ENCODE measurements at places on chromosomes 12 and 14. TPM values are rescaled to one million over a fixed set of nuclear protein-coding genes. Genes with fewer than 3 reads are reported as not detected.

The LRRC10 gene
- total RNA-seq = not detected

The CD163 gene
- not detected for total RNA-seq

The RTN1 gene
- not detected for total RNA-seq

The CCDC38 gene
- total RNA-seq = 0.20 TPM

The SYNDIG1L gene
- not detected for total RNA-seq

The ARHGEF25 gene
- total RNA-seq = 43.3 TPM

The PNN gene
- total RNA-seq = 5.3 TPM

The GLIPR1 gene
- 25.5 TPM for total RNA-seq

The GALNT8 gene
- total RNA-seq = not detected

The PSMB11 gene
- not detected for total RNA-seq

The RCOR1 gene
- total RNA-seq = 6.1 TPM

The SERPINA4 gene
- total RNA-seq = not detected

The SOAT2 gene
- total RNA-seq = not detected

The SLC7A8 gene
- not detected for total RNA-seq

The EIF2S1 gene
- total RNA-seq = 225 TPM

The TCL1B gene
- not detected for total RNA-seq

All from Caki2 (cell line).